ENCODE measurements at places on chromosomes 6 and 20. TPM values are rescaled to one million over a fixed set of nuclear protein-coding genes. Genes with fewer than 3 reads are reported as not detected.

Gene TRIM10
- not detected for total RNA-seq

Gene UNC93A
- total RNA-seq = not detected

DNA sequence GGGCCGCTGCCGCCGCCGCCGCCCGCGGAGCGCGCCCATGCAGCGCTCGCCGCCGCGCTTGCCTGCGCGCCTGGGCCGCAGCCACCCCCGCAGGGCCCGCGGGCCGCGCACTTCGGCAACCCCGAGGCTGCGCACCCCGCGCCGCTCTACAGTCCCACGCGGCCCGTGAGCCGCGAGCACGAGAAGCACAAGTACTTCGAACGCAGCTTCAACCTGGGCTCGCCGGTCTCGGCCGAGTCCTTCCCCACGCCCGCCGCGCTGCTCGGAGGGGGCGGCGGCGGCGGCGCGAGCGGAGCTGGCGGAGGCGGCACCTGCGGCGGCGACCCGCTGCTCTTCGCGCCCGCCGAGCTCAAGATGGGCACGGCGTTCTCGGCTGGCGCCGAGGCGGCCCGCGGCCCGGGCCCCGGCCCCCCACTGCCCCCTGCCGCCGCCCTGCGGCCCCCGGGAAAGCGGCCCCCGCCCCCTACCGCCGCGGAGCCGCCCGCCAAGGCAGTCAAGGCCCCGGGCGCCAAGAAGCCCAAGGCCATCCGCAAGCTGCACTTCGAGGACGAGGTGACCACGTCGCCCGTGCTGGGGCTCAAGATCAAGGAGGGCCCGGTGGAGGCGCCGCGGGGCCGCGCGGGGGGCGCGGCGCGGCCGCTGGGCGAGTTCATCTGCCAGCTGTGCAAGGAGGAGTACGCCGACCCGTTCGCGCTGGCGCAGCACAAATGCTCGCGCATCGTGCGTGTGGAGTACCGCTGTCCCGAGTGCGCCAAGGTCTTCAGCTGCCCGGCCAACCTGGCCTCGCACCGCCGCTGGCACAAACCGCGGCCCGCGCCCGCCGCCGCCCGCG is 730 bp downstream of the INSM1 start:
- H3K4me1 ChIP-seq = peaks cover 49% of the 10 kb centered on the region
- no peak for DNase-seq
- H3K4me3 ChIP-seq = peak overlapping the region; percentile 24

Gene C20orf141
- total RNA-seq = not detected

DNA sequence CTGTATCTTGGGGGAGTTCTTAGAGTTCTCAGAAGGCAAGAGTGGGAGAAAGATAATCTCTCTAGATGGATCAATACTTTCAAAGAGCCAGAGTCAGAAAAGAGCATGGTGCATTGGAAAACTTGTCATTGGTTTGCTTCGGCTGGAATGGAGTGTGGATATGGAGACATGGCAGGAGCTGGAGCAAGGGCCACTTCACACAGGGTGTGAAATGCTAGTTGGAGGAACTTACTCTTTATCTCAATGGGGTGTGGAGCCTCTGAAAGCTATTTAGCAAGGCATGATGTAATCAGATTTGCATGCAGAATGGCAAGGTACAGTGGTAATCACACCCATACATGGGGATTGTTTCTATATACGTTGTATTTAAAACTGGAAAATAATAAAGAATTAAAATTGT is 31.5 kb upstream of the PAQR8 start:
- H3K27ac ChIP-seq = peak overlapping the region; percentile 23
- H3K36me3 ChIP-seq = no peaks in the 10 kb centered on the region
- H3K4me3 ChIP-seq = no peak overlapping the region
